Diencephalon (tissue), 1 donor: ENCODE measurements at places on chromosomes 3 and 15. TPM values are rescaled to one million over a fixed set of nuclear protein-coding genes. Genes with fewer than 3 reads are reported as not detected.

LTF gene
- total RNA-seq = 0.92 TPM

RABL3 gene
- 21.9 TPM for total RNA-seq

TRH gene
- total RNA-seq = 29.1 TPM

GXYLT2 gene
- 6.0 TPM for total RNA-seq

PPARG gene
- 3.0 TPM for total RNA-seq

NEO1 gene
- 98.5 TPM for total RNA-seq

ZNF80 gene
- total RNA-seq = 0.23 TPM
